Renal pelvis (tissue), 12 donors: ENCODE measurements at places on chromosomes 12 and 14.

- DNase-seq: no peak
These were observed 179.9 kb upstream of the TBX3 start for GRCh38 chr12:114863911-114864310.

- DNase-seq: no peak
These were observed 9.6 kb upstream of the SSPN start for GRCh38 chr12:26185532-26186320.

- no peak for DNase-seq
These were observed 226.1 kb downstream of the KSR2 start for GRCh38 chr12:117742721-117743120.

- DNase-seq: no peak
These were observed 24.1 kb downstream of the TMEM229B start for GRCh38 chr14:67464377-67464776.

- no peak for DNase-seq
These were observed 295.9 kb downstream of the ZFP36L1 start for GRCh38 chr14:68497011-68497410.

- DNase-seq: no peak
These were observed 17.2 kb upstream of the MARK3 start for GRCh38 chr14:103367995-103368394.

- DNase-seq: no peak
These were observed 118.9 kb downstream of the GARIN6 start for GRCh38 chr12:99766408-99766807.
